ENCODE measurements at places on chromosomes 1 and 21.

GRCh38 chr21:45818904-45819285 is 162.7 kb upstream of the COL6A1 start:
- DNase-seq: no peak

GRCh38 chr1:23403038-23403336 is 21.6 kb downstream of the TCEA3 start:
- no peak for DNase-seq

DNA sequence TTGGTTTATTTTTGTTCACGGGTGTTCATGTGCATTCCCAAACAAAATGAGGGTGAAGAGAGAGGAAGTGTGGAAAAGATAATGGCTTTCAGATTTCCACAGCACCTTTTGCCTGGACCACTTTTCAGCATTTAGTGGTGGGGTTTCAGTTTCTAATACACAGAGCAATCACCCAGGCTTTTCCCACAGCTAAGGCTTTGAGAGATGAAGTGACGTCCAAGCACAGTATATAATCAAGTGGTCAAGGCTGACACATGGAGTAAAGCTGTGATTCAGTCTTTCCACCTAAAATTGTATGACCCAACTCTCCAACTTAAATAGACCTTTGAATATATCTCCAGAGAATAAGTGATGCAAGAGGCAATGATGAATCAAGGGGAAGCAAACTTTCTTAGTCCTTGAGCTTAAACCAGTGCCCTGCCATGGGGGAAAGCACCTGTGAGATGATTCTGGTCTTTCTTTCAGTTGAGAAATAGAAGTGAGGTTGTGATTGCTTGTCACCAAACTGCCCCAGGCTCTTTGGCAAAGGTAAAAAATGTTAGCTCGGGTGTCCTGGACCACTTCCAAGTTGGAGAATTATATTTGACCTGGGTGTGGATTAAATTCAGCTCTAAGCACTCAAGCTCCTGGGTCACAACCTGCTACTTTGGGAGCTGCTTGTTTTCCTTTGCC is 2.4 kb upstream of the PIK3R3 start:
- DNase-seq: no peak

- no peak for DNase-seq
Measured at GRCh38 chr1:109821831-109822745, 58.4 kb upstream of the EPS8L3 start.

DNA sequence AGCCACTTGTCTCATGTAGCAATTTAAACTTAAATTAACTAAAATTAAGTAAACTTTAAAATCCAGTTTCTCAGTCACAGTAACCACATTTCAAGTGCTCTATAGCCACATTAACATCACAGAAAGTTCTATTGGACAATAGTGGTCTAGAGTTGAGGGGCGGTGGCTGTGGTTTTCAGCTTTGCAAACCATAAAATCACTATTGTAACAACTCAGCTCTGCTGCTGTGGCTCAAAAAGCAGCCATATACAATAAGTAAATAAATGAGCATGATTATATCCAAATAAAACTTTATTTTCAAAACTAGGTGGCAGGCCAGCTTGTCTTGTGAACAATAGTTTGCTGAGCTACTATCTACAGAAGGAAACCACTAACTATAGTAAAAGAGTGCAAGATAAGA is 43.4 kb upstream of the C1orf53 start:
- no peak for DNase-seq

DNA sequence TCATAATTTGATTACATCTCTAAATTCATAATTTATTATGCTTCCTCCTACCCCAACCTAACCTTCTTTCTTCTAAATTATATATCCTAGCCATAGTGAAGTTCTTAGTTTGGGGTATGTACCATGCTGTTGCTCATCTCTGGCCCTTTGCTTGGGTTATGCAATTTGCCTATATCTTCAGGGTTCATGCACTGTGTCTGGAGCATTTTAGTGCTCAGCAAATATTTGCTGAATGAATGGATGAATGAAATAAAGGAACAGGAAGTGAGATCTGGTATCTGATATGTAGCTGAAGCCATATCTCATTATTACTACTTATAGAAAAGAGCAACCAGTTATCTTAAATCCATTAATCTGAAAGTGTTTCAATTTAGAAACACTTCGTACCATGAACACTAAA is 137.6 kb downstream of the GPATCH2 start:
- DNase-seq: no peak

DNA sequence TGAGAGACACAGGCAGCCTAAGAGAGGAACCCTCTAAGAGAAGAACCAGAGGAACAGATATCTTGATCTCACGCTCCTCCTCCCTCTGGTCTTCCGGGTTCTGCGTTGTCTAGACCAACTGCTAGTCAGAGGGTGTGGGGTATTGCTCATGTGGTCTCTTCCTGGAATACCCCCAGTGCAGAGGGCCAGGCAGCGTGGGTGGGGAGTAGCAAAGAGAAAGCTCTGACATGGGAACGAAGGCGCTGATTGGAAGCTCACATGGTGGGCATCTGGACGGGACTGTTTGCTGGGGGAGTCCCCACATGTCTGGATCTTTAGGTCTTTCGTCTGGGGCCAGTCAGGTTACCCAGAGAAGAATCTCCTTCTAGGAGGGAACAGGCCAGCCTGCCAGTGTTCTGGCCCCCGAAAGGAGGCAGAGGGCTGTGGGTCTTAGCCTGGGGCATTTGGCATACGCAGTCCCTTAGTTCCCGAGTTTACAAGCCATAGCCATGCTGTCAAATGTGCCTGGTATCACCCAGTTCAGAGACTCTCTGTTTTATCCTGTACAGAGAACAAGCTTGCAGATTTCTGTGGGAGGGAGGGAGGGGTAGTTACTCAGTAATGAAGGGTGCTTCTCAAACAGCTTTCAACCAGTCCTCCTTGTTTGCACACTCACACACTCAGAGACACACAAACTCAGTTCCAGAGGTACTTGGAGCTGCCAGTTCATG is 18.3 kb upstream of the IL6R start:
- DNase-seq: peak; percentile 53

GRCh38 chr1:218971156-218971555 is 202.5 kb upstream of the LYPLAL1 start:
- no peak for DNase-seq

DNA sequence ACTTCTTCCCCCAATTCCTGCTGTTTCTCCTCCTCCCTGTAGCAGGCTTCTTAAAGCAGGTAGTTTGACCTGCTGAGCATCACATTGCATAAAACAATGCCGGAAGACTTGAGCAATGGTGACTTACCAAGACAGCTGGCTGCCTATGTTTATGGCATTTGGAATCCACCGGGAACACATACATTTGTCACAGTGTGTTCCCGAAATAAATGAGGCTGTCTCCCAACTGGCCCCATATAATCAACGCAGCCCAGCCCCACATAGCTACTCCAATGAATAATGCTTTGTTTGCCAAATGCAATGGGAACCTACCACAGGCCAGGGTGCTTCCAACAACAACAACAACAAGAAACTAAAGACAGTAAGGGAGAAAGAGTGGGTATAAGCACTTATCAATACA is 186.1 kb upstream of the MAP1LC3C start:
- DNase-seq: no peak

- no peak for DNase-seq
Measured at GRCh38 chr1:245480393-245481120, 325.8 kb downstream of the KIF26B start.

DNA sequence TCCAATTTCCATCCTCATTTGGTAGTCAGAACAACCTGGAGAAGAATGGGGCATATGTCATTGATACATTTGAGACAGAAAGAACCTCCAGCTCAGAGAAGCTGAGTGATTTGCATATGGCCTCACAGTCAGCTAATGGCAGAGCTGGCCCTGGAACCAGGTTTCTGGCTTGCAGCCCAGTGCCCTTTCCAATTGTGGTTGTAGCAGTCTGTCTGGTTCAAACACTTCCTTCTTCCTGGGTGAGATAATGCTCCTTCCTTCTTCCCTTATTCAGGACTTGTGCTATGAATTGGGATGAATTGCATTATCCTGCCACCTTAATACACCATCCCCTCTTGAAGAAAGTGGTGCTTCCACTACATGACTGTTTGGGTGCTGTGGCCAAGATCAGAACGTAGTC is 24.2 kb downstream of the SLC5A9 start:
- DNase-seq: no peak

- DNase-seq: no peak
Measured at GRCh38 chr1:40308036-40308727, 8.9 kb downstream of the COL9A2 start.

- no peak for DNase-seq
Measured at GRCh38 chr1:41383094-41383852, 22.0 kb downstream of the FOXO6 start.

DNA sequence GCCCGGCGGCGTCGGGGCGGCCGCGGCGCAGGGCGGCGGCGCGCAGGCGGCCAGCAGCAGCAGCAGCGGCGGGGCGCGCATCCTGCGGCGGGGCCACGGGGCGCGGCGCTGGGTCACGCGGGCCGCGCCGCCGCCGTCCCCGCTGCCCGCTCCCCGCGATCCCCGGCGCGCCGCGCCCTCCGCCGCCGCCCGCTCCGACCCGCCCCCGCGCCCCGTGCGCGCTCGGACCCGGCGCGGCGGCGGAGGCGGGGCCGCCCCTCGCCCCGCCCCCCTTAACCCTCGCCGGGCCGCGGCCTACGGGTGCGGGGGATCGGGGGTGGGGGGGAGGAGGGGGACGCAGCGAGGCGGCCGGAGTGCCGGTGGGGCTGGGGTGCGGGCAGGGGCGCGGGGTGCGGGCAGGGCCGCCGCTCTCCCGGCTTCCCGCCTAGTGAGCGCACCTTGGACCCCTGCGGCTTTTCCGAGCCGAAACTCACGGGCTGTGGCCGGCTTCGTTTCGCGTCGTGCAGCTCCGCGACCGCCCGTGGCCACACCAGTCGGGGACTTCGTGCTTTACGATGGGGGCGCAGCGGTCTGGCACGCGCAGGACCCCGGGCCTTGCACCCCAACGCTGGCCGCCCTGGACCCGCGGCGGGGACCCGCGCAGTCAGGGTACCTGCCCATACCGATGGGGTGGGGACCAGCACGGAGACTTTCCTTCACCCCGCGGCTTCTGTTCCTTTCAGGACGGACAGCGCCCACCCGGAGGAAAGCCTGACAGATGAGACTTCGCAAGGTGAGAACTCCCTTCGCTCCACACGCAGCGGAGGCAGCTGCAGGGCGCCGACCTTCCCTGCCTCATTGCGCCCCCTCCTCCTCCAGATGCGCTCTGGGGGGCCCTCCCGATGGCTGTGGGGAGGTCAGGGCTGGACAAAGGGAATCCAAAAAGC is at the start of gene FNDC10:
FNDC10 (minus strand) TSS at position 201 of the 926 bp plus-strand sequence; CDS start at position 81, 120 bp downstream.
- no peak for DNase-seq

- DNase-seq: no peak
Measured at GRCh38 chr1:31152181-31152795, 86.8 kb upstream of the PUM1 start.

Data from hematopoietic multipotent progenitor cell treated with erythropoietin and hydrocortisone succinate and interleukin-3 and kit ligand, for 15 days (in vitro differentiated cells).